ENCODE measurements at places on chromosomes 1 and 21.
A peak's percentile ranks its signal among the peaks of the same experiment; 100 is the strongest.

- DNase-seq = no peak
Measured at GRCh38 chr1:238950784-238951183, 435.6 kb upstream of the CHRM3 start.

- DNase-seq = no peak
Measured at GRCh38 chr1:11321656-11322491, 48.9 kb downstream of the UBIAD1 start.

DNA sequence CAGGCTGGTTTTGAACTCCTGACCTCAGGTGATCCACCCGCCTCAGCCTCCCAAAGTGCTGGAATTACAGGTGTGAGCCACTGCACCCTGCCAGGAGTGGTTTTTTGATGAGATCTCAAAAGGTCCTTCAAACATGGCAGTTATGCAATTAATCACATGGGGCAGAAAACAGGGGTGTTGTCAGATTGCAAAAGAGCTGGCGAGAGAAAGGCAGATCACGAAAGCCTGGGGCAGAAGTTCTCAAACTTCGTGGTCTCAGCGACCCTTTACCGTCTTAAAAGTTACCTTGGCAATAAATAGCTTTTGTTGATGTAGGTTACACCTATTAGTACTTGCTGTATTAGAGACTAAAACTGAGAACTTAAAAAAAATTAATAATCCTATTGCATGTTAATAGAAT lies 16.1 kb downstream of the CNR2 start:
- no peak for DNase-seq

DNA sequence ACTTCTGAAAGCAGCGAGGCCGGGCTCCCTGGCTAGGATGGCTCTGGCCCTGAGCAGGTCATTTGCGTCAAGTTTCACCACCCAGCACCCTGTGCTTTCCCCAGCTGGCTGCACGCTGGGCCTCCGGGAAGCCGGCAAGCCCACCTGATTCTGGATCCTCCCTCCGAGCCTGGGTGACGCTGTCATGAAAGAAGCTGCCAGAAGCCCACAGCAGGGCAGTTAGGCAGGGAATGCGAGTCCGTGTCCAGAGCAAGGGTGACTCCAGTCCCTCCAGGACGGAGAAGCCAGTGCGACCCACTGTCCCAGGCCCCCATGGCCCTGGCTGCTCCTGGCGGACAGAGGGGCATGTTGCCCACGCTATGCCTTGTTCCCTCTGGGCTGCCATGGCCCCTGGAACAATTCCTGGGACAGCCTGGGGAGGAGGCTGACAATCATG lies 44.4 kb upstream of the PCBP3 start:
- no peak for DNase-seq

- no peak for DNase-seq
Measured at GRCh38 chr1:185279571-185279970, 37.5 kb downstream of the IVNS1ABP start.

DNA sequence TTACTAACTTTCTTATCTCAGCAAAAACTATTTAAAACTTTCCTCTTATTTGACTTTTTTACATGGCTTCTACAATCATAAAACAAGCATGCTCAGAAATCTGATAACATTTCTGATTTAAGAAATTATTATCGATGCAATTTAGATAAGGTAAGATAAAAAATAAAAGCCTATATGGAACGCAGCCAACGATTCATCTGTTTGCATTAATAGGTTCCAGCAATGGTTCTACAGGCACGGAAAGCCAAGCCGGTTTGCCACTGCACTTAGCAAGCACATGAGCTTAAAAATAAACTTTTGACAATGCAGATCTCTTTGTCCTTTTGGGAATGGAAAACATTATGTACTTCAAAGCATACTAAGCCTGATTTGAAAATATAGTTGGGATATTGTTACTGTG lies 77.5 kb upstream of the KCNK2 start:
- DNase-seq = no peak

GRCh38 chr1:224177356-224177999 lies 5.6 kb upstream of the DEGS1 start:
- DNase-seq = no peak

DNA sequence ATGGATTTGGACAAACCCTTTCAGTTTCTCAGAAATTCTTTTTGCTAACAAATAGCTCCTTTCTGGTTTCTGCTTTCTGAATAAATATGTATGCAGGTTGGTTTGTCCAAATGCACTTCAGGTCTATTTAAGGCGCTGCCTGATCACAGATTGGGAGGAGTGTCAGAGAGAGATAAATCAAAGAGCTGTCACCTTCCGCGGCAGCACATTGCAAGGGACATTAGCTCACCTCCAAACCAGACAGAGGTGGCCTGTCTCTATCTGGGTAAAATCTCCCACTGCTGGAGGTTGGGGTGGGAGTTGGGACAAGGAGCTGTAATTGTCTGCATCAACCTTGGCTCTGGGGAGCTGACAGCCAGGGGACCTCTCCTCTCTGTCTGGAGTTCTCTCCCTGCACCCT lies 25.2 kb downstream of the PRAMEF20 start:
- no peak for DNase-seq

GRCh38 chr1:166184897-166185296 lies 18.1 kb upstream of the FAM78B start:
- DNase-seq = no peak

DNA sequence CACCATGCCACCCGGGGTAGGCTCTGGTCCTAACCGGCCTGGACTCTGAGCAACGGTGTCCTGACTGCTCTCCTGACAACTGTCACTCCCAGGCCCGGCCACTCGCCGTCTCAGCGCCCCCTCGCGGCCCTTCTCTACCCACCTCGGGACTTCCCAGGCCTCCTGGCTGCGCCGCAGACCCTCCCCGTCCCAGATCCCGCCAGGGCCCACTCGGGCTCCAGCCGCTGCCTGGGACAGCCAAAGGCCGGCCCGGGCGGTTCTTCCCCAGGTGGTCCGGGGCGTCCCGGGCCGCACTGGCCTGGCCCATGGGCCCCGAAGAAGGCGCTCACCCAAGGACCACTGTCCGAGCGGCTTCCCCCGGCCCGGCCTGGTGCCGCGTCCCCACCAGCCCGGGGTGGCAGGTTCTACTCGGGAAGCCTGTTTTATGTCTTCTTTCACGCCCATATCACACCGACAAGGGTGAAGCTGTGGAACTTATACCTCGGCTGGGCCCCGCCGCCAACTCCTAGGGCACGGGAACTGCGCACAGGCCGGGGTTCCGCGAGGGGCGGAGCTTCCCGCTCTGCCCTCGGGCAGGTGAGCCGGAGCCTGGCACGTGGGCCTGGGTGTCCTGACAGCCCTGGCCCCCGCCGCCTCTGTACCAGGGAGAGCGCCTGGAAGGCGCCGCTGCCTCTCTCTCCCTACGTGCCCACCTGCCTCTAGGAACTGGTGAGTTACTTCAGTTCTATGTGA lies 138.3 kb downstream of the TTLL7 start:
- DNase-seq = peak; percentile 78

DNA sequence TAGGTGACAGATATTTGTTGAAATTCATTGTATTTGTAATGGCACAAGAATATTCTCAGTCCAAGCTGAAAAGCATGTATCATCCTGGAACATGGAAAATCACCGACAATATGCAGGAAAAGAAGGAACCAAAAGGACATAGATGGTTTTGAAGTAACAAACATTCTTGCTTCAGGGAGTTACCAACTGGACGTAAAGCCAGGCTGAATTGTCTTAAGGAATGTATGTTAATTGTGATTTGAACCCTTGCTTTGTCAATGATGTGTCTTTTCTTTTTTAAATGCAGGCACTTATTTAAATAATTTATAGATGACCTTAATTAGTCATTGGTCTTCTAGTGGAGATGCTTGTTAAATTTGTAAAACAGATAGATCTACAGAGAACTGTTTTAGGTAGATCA lies 489.4 kb upstream of the ZP4 start:
- DNase-seq = no peak

GRCh38 chr1:97849345-97850340 lies 71.2 kb downstream of the DPYD start:
- no peak for DNase-seq

- no peak for DNase-seq
Measured at GRCh38 chr1:3352299-3352951, 102.0 kb upstream of the ARHGEF16 start.

GRCh38 chr1:16410803-16411202 lies 26.4 kb downstream of the SPATA21 start:
- DNase-seq = no peak

GRCh38 chr21:44530903-44531605 lies 8.9 kb downstream of the KRTAP10-1 start:
- no peak for DNase-seq

DNA sequence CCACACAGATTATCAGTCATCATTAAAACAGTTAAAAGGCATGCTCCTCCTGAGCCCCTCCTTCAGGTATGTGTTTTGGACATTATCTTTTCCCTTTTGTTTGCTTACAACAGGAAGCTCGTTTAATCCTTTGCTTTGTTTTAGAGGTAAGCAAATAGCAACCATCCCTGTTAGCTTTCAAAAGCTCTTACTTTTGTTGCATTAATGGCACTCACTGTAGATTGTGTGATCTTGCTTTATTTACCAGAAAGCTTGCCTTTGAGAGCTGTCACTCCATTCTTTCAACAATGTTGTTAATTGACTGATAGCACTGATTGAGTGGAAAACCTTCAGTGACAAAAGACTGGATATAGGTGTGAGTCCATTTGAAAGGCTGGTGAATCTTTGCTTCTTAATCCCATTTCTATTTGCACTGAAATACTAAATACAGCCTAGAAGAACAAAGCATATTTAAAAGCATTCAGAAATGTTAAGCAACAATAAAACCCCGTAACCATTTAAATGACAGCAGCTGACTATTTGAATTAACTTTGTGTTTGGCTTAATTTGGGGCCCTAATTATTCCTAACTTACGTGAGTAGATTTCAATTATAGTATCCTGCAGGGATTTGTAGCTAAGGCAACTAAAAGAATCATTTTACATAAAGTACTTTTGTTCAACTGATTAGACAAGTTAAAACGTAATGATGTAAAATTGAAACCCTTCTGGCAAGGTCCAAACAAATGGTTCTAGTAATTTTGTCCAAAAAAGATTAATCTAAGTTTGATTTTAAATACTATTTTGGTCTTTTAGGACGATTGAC lies 48.3 kb downstream of the ADGRL2 start:
- DNase-seq = no peak

DNA sequence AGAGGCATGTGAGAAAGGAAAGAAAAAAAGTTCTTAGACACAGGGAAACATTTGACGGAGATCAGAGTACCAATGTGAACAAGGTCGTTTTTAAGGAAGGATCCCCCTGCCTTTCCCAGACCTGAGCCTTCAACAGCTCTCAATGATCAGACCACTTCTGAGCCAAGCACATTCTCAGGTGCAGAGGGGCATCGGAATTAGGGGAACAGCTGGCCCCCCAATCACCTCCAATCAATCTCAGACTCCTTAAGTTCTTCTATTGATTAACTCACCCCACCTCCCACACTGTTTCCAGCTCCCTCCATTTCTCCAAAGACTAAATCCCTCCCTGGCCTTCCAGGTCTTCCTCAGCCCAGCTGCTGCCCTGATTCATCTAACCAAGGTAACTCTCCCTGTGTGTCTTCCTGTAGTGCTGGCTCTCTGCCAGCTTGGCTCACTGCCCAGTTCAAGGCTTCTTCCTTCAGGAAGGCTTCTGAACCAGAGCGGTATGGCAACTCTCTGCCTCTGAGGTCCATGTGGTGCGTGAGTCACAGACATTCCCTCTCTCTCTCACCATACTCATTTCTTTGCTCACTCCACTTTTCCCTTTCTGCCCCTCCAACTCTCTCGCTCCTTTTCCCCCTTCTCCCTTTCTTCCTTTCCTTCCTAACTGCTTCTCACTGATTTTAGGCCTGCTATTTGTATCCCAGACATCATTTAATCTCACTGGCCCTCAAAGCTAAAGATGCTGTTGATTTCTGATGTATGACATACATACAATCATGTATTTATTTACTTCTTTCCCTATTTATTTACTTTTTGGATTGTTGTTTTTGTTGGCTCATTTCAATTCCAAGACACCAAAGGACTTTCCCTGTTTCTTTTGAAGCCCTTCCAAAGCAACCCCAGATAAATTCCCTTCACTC lies 18.1 kb downstream of the CFAP45 start:
- no peak for DNase-seq

GRCh38 chr1:167668108-167668507 lies 38.1 kb downstream of the RCSD1 start:
- DNase-seq = no peak

- DNase-seq = no peak
Measured at GRCh38 chr1:212981571-212982328, 31.4 kb downstream of the VASH2 start.

GRCh38 chr1:16207318-16208269 lies 4.9 kb downstream of the ARHGEF19 start:
- no peak for DNase-seq

DNA sequence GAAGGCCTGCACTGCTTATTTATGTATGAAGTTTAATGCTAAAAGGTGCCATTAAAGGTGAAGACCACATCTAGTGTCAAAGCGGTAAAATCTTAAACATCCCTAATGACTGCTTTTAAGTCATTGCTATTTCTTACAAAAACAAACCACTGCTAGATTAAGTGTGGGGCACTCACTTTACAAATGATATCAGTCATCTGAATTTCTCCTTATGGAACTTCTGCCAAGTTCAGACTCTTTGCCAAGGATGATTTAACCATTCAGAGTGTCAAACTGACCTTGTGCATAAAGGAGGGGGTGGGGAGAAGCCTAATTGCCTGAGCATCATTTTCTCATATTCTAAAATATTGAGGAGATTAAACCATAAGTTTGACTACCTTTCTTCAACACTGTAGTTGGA lies 271.5 kb downstream of the TGFB2 start:
- DNase-seq = no peak

GRCh38 chr1:29033829-29034466 lies 89.8 kb downstream of the TMEM200B start:
- DNase-seq = no peak

- DNase-seq = no peak
Measured at GRCh38 chr1:210878564-210878963, 255.4 kb downstream of the KCNH1 start.

DNA sequence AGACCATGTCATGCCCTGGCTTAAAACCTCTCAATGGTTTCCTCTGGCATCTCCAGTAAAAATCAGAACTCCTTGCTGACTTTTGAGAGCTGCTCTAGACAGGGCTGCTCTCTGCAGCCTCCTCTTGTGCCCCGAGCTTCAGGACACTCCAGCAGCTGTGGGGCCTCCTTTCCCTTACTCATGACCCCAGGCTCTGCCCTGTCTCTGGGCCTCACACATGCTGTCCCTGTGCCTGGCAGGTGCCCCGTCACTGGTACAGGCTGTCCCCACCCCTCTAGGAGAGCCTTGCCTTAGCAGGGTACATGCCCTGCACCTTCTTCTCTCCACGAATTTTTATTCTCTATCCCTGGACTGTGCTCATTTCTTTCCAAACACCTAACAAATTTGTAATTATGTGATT lies 43.2 kb downstream of the HIVEP3 start:
- no peak for DNase-seq

Measured in hypothalamus (tissue), 51 donors.